ENCODE measurements at places on chromosomes 5 and 9. TPM values are rescaled to one million over a fixed set of nuclear protein-coding genes. Genes with fewer than 3 reads are reported as not detected.

DNA sequence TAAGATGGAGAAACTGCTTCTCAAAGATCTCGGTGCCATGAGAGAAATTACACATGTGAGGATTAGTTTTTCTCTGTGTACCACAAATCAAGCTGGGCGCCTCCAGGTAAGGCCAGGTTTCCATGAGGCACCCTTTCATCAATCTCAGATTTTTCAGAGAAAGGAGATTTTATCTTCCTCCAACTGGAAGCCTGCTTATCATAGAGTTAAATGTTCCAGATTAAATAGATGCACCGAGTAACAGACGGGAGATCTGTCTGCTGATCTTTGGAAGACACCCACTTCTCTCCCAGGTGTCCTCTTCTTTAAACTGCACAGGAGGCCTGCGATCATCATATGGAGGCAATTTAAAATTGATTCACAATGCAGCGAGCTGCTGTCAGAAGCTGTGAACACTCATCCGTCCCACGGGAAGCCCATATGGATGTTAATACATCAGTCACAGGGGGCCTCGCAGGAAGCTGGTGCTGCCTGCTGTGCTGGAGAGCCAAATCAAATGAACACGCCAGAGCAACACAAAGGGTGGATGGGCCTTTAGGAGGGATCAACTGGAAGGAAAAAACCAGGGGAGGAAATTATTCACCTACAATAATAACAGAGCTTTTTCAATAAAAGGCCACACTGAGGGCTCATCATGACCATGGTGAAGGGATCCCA, 93.3 kb downstream of the TLE1 start:
- no peak for DNase-seq

DNA sequence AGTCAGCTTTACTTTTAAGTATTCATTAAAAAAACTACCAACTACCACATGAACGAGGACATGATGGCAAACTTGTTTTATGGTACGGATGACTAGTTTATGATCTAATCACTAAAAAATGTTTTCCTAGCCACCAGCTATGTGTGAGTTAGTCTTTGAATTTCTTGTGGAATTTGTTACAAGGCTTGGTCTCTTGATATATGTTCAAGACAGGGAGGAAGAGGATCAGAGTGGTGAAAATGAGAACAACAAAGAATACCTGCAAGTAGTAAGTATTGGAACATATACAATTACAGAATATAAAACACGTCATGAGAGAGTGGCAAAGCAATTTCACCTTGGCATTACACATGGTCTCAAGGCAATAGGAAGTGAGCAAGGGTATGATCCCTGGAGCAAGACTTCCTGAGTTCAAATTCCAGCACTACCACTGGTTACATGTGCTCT, 548.6 kb upstream of the TLE4 start:
- DNase-seq, result no peak

GRCh38 chr5:143966280-143966679, 154.3 kb downstream of the HMHB1 start:
- DNase-seq, result no peak

The ARHGEF39 gene
- 1.1 TPM for total RNA-seq

- no peak for DNase-seq
Observed at GRCh38 chr9:8315211-8315610, 515.6 kb upstream of the DMAC1 start.

DNA sequence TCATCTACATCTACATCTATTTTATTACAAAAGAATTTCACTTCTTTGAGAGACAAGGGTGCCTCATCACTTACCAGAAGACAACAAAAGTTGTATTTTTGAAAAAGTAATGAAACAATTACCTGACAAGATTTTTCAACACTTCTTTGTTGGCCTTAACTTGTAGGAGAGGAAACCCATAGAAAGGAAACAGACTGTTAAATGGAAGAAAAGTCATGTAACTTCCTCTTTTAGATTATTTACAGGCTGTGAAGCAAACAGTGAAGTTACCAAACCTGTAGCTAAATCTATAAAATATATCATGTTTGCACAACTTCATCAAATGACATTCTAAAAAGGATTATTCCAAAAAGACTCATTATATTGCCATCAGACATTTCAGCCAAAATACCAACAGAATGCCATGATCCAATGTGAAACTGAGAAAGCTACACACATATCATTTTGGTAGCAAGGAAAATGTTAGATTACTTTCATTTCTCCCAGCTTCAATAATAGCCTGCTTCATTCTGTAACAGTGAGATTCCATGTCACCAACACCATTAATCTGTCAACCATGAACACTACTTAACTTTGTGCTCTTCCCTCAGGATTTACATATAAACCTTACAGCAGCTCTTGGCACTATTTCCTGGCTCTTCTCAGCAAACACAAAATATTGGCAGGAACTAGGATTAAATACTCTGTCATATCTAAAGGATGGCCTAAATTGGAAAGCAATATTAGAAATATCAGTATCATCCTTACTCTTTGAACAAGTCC, 122.5 kb downstream of the MCTP1 start:
- DNase-seq, result no peak

- no peak for DNase-seq
Observed at GRCh38 chr5:84635235-84636055, 250.8 kb upstream of the EDIL3 start.

The ARL10 gene
- 2.7 TPM for total RNA-seq

GRCh38 chr9:84481636-84482218, 141.2 kb upstream of the SLC28A3 start:
- DNase-seq, result no peak

DNA sequence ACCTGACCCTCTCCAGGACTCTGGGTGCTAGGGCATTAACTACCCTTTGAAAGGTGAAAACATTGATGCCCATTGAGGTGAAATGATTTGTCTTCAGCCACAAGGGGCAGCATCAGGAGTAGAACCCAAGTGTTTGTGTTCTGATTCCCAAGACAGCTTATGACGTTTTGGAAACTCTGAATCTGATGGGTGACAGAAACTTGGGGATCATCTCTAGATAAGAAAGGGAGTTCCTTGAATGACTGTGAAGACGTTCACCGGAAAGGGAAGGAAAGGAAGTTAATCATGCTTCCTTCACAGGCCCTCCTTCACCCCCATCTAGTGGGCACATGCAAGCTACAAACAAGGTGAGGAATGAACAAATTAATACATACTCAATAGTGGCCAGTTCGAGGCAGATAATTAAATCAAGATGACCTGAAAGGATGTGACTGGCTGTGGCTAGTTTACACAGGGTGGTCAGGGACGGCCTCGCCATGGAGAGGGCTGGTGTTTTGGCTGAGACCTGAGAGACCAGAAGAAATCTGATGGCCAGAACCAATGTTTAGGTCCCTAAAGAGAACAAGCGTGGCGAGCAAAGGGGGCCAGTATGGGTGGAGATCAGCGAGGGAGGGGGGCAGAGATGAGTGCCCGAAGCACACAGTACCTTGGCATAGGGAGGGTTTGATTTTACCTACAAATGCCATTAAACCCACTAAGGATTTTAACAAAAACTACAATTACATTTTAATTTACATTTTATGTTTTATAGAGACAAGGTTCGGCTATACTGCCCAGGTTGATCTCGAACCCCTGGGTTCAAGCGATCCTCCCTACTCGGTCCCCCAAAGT, 937 bp upstream of the SLC26A2 start:
- DNase-seq, result no peak

The ADGRD2 gene
- not detected for total RNA-seq

The DNAI1 gene
- not detected for total RNA-seq

The HSPB3 gene
- not detected for total RNA-seq

GRCh38 chr5:91219803-91220371, 163.2 kb downstream of the ARRDC3 start:
- no peak for DNase-seq

DNA sequence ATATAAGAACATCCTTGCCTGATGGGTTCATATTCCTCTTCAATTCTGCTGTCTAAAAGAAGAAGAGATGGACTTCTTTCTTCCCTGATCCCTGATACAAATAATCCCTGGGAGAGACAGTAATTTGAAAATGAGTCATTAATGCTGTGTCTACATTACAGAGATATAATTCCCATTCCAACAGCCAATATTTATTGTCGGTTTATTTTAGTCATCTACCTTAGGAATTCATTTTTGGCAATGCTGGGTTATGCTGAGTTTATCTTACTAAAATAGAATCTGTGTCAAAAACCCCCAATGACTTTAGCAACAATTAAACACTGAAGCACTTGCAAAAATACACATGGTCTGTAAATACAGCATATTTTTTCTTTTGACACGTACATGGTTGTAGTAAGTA, 23.9 kb downstream of the ZNF474 start:
- no peak for DNase-seq

GRCh38 chr5:77356740-77357139, 135.4 kb downstream of the WDR41 start:
- no peak for DNase-seq

The ZBED3 gene
- 0.64 TPM for total RNA-seq

The SPINK4 gene
- total RNA-seq, result not detected

- no peak for DNase-seq
Observed at GRCh38 chr9:111740739-111741138, 54.0 kb downstream of the SHOC1 start.

- no peak for DNase-seq
Observed at GRCh38 chr5:121982146-121982892, 20.5 kb downstream of the SRFBP1 start.

DNA sequence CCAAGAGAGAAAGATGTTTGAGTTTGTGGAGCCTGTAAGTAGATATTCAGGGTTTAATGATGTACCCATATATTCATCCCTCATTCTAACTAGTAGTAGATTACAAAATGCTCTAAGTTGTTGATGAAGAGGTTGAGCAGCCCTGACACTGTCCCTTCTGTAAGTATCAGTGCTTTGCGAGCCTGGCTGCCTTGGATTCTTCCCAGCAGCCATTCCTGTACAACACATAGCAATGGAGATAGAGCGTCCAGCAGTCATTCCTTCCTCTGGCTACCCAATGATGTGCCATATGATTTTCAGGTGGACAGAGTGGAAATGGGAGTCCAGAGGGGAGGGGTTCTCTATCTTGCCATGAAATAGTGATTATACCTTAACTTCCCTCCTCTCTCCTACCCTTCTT, 124.1 kb downstream of the ARHGAP26 start:
- DNase-seq, result no peak

The PIP5KL1 gene
- total RNA-seq, result not detected

- DNase-seq, result no peak
Observed at GRCh38 chr5:1106385-1107166, 5.3 kb downstream of the SLC12A7 start.

GRCh38 chr5:14767053-14767452, 102.5 kb downstream of the OTULIN start:
- DNase-seq, result no peak

DNA sequence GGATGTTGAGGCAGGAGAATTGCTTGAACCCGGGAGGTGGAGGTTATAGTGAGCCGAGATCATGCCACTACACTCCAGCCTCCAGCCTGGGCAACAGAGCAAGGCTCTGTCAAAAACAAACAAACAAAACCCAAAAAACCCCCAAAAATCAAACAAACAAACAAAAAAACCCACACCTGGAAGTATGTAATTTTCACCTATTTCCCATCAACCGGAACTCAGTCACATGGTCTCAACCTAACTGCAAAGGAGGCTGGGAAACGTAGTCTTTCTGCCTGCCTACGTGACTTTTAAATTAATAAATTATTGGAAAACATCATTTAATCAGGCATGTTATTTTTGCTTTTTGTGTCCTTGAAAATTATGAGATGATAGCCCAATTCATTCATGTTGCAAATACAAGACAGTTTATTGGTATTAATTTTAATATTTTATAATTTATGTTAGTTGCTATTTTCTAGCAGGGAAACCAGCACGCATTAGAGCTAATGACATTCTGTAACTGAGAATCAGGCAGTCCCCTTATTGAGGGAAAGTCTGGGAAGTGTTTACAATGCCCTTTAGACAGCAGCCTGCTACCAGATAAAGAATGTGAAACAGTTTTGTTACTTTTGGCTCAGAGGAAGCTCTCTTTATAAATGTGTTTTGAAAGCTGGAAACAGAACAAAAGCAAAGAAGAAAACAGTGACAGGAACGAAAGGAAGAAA, 110.3 kb downstream of the NXNL2 start:
- no peak for DNase-seq

DNA sequence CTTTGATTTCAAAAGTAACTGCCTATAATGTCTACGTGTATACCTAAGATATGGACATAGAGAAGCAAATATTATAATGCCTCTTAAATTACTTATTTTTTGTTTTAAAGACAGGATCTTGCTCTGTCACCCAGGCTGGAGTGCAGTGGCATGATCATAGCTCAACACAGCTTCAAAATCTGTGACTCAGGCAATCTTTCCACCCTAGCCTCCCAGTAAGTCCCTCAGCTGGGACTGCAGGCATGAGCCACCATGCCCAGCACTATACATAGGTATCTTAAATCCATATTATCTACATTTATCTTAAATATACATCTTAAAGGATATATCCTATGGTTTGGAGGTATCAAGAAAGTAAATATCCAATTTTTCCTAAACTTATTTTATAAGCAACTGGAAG, 261.2 kb downstream of the ARL15 start:
- no peak for DNase-seq

The PCDHGA11 gene
- 5.3 TPM for total RNA-seq

- no peak for DNase-seq
Observed at GRCh38 chr5:139251695-139252288, 41.7 kb upstream of the MATR3 start.

GRCh38 chr9:107684224-107684623, 194.7 kb upstream of the KLF4 start:
- no peak for DNase-seq

- no peak for DNase-seq
Observed at GRCh38 chr5:157772127-157772526, 28.6 kb downstream of the LSM11 start.

GRCh38 chr9:97753364-97753763, 56.2 kb upstream of the XPA start:
- DNase-seq, result no peak

DNA sequence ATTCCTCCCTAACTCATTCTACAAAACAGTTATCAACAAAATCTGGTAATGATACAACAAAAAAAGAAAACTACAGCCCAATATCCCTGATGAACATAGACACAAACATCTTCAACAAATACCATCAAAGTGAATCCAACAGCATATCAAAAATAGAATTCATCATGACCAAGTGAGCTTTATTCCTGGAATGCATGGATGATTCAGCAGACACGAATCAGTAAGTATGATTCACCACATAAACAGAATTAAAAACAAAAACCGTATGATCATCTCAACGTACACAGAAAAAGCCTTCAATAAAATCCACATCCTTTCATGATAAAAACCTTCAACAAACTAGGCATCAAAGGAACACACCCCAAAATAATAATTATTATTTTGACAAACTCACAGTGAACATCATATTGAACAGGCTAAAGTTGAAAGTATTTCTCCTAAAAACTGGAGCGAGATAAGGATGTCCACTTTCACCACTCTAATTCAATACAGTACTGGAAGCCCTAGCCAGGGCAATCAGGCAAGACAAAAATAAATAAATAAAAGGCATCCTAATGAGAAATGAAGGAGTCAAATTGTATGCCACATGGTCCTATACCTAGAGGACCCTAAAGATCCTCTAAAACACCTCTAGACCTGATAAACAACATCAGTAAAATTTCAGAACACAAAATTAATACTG, 305.1 kb upstream of the RGMB start:
- no peak for DNase-seq

The GLDC gene
- total RNA-seq, result 0.64 TPM

The PITX1 gene
- total RNA-seq, result 23.8 TPM

- DNase-seq, result no peak
Observed at GRCh38 chr9:95815133-95815532, 60.4 kb upstream of the ERCC6L2 start.

The RNF145 gene
- total RNA-seq, result 47.8 TPM

The MEIKIN gene
- not detected for total RNA-seq

- DNase-seq, result no peak
Observed at GRCh38 chr9:138102246-138103051, 224.9 kb downstream of the CACNA1B start.

The GPR151 gene
- total RNA-seq, result not detected

- no peak for DNase-seq
Observed at GRCh38 chr9:108269371-108269770, 586.4 kb downstream of the ACTL7B start.
